ENCODE measurements at places on chromosomes 7 and 10.
A peak's percentile ranks its signal among the peaks of the same experiment; 100 is the strongest.

DNA sequence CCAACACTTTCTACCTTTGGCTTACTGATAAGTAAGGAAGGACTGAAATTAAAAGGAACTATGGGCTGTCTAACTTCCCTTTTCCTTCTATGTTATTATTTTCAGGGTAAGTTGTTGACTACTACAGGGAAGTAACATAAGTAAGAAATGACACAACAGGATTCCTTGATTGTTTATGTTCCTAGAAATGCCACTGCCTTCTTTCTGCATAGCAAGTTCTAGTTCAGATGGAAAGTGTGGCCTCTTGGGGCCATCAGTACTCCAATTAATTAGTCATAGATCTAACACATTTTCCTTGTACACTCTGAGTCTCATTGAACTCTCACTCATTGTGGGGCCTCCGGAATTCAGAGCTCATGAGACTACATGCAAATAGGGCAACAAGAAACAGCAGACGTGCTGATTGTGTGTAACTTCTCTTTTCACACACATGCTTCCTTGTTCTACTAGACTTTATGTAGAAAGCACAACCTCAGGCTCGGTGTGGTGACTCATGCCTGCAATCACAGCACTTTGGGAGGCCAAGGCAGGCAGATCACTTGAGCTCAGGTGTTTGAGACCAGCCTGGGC is 35.3 kb upstream of the HIBADH start:
- peak; percentile 3 for DNase-seq

- no peak for DNase-seq
Measured at GRCh38 chr7:146129296-146129695, 12.7 kb downstream of the CNTNAP2 start.

DNA sequence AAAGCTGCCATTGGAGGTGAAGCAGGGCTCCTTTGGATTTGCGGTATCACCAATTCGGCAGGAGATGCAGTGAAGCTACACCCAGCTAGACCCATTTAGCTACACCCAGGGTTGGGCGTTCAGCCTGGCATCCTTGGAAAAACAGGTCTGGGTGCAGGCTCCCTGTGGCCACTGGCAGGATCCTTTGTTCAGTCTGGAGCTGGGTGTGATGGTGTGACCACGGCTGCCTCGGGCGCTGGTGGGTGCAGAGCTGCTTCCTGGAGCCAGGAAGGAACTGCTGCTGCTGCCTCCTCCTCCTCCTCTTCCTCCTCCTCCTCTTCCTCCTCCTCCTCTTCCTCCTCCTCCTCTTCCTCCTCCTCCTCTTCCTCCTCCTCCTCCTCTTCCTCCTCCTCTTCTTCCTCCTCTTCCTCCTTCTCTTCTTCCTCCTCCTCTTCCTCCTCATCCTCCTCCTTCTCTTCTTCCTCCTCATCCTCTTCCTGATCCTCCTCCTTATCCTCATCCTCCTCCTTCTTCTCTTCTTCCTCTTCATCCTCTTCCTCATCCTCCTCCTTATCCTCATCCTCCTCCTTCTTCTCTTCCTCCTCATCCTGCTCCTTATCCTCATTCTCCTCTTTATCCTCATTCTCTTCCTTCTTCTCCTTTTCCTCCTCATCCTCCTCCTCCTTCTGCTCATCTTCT is 84.0 kb downstream of the GRK5 start:
- DNase-seq = no peak

- DNase-seq = no peak
Measured at GRCh38 chr7:2732959-2733584, 45.1 kb downstream of the AMZ1 start.

GRCh38 chr7:142873281-142873784 is 12.2 kb downstream of the TRPV6 start:
- peak; percentile 14 for DNase-seq

DNA sequence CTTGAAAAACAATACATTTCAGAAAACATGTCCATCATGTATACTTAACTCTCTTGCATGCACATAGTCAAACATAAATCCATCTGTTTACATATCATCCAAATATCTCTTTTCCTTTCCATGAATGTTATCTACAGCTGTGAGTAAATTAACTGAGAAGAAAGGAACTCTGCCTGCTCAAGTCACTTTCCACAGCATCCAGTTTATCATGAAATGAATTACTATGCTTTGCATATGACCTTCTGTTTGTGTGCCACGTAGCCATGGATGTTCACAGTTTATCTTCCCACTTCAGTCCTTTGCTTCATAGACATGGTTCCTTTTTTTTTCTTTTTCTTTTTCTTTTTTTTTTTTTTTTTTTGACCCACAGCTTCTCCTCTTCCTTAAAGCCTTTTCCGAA is 39.6 kb downstream of the BZW2 start:
- no peak for DNase-seq

- DNase-seq = no peak
Measured at GRCh38 chr7:30975256-30975899, 11.6 kb downstream of the GHRHR start.

DNA sequence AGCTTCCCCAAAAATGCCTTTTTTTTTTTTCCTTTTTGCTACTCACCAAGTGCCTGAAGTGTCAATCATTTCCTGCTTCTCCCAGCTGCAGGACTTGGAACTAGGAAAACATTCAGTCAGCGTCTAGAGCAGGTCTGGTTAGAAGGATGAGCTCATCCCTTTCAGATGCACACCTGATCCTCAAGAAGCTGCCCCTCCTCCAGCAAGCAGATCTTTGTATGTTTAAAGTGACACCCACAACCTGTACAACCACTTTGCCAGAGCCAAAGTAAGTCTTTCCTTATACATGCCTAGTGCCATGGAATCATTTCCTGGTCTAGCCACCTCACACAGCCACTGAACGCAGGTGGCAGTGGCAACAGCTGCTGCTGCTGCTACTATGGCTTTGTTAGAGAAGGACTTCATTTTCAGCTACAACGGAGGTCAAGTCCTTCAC is 10.4 kb upstream of the USP54 start:
- no peak for DNase-seq

- DNase-seq = peak; percentile 1
Measured at GRCh38 chr7:120725376-120726039, 132.4 kb downstream of the TSPAN12 start.

- no peak for DNase-seq
Measured at GRCh38 chr7:141973673-141974072, at the start of gene TAS2R38. TSS of gene TAS2R38 (minus strand) at chr7:141973773. CDS start at chr7:141973689, 84 bp downstream.

DNA sequence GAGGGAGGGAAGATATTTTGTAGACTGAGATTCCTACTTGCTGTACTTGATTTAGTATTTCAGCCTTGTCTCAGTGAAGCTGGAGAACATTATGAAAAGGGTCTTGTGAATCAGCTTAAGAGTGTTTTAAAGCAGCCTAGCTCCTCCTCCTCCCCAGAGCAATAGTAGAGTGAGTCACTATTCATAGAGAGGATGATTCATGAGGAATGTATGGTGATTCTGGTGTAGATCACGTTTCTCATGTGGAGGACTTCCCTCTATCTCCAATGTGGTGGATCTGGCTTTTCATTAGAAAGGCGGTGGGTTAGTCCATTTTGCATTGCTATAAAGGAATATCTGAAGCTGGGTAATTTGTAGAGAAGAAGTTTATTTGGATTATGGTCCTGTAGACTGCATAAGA is 340.1 kb upstream of the CHRM2 start:
- DNase-seq = no peak

- no peak for DNase-seq
Measured at GRCh38 chr7:26049081-26049480, 102.9 kb upstream of the NFE2L3 start.

- DNase-seq = no peak
Measured at GRCh38 chr10:131475043-131475442, 163.5 kb upstream of the TCERG1L start.

- no peak for DNase-seq
Measured at GRCh38 chr10:112535531-112535951, 88.5 kb downstream of the VTI1A start.

DNA sequence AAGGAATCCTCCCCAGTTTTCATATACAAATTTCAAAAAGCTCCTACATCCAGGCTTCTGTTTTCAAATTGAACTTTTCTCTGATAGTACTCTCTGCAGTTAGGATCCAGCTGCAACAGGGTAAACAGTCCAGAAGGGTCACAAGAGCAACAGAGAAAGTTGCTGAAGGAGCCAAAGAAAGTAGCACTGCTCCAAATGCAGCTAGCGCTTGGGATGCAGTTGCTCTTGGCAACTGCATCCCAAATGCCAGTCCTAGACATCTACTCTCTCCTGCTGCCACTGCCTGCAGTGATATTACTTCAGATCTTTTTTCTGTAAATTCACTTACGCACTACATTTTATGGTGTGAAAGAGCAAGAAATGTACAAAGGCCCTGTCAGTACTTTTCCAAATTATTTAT is 14.6 kb downstream of the GPR37 start:
- no peak for DNase-seq

- DNase-seq = no peak
Measured at GRCh38 chr7:79272938-79273337, 180.5 kb downstream of the MAGI2 start.

DNA sequence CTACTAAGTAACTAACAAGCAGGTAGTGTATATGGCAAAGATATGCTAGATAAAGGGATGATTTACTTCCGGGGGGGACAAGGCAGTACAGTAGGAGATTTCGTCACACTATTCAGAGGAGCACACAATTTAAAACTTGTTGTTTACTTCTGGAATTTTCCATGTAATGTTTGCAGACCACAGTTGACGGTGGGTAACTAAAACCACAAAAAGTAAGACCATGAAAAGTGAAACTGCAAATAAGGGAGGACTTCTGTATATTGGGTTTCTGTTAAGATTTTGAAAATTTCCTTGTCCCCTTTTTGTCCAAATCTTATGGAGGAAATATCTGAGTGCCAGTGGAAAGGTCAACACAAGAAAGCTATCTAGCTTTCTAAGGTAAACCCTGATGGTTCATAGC is 170.0 kb downstream of the ELAPOR2 start:
- no peak for DNase-seq

- DNase-seq = no peak
Measured at GRCh38 chr10:34699904-34700517, 115.1 kb downstream of the PARD3 start.

GRCh38 chr7:20395511-20395910 is 64.8 kb downstream of the ITGB8 start:
- no peak for DNase-seq

GRCh38 chr7:18708204-18708603 is 212.7 kb downstream of the HDAC9 start:
- DNase-seq = no peak

DNA sequence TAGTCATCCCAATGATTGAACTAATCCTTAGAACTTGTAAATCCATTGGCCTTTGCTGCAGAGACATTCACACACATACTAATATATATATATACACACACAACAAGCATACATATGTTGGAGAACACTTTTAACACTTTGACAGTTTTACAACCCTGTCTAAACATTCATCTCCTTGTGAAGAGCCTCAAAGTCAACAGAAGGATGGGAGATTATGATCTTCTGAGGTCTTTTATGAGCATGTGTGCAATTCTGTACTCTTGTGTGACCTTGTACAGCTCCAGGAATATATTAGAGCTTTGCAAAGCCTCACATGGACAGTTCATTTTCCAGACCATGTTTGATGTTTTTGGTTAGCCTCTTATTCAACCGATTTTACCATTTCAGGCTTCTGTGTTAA is 589.0 kb downstream of the NXPH1 start:
- no peak for DNase-seq

DNA sequence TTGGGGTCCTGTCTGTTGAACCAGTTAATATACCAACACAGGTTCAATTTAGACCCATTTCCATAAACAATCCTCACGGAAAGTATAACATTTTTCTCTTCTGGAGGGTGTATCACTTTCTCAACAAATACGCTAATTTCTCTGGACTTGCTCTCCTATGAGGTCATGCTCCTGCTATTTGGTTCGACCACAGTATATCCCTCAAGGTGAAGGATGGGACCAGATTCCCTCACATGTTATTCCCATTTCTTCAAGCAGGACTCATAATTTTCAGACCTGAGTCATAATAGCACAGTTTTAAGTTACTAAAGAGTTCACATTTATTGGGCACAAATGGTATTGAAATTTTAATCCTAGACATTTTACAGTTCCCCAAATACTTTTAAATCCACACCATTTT is 57.2 kb downstream of the ADAM12 start:
- DNase-seq = no peak

GRCh38 chr10:114388275-114388674 is 16.0 kb downstream of the AFAP1L2 start:
- no peak for DNase-seq

GRCh38 chr7:18040196-18040595 is 12.6 kb upstream of the PRPS1L1 start:
- no peak for DNase-seq

- no peak for DNase-seq
Measured at GRCh38 chr7:77444123-77444522, 28.0 kb upstream of the GSAP start.

GRCh38 chr10:100881556-100882213 is 31.1 kb upstream of the SLF2 start:
- no peak for DNase-seq

DNA sequence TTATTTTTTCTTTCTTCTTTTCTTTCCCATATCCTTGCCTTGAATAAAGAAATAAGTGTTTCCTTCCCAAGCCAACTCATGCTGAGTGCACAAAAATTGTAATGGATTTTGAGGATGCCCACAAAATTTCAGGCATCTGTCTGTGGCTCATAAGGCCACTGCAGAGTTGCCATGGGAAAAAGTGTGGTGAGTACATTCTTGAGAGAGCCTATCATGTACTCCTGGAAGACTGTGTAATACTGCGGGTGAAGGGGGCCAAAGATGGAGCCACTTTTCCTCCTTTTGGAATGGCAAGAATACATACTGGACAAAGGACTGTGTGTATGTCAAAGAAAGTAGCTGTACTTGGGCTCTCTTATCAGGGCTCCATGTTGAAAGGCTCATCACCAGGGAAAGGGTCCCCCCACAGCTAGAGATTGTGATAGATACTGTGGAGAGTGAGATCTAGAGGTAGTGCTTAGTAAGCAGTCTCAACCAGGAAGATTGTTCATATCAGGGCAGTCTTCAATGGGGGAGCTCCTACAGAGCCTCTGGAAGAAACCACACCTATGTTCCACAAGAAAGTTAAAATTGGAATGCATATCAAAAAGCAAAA is 341.6 kb upstream of the KCND2 start:
- no peak for DNase-seq

- no peak for DNase-seq
Measured at GRCh38 chr7:7732621-7733281, 14.3 kb upstream of the RPA3 start.

GRCh38 chr7:138875794-138876193 is 77.8 kb upstream of the ATP6V0A4 start:
- peak; percentile 73 for DNase-seq

- DNase-seq = peak; percentile 40
Measured at GRCh38 chr7:149854611-149855360, 16.6 kb downstream of the ZNF862 start.

GRCh38 chr7:135247746-135248471 is 14.3 kb downstream of the STRA8 start:
- no peak for DNase-seq

Data from CD4-positive, alpha-beta T cell treated with Interleukin-2 at 100 ng/mL for 4 hours (primary cell).